ENCODE measurements at places on chromosomes 6 and 20. TPM values are rescaled to one million over a fixed set of nuclear protein-coding genes. Genes with fewer than 3 reads are reported as not detected.

DNA sequence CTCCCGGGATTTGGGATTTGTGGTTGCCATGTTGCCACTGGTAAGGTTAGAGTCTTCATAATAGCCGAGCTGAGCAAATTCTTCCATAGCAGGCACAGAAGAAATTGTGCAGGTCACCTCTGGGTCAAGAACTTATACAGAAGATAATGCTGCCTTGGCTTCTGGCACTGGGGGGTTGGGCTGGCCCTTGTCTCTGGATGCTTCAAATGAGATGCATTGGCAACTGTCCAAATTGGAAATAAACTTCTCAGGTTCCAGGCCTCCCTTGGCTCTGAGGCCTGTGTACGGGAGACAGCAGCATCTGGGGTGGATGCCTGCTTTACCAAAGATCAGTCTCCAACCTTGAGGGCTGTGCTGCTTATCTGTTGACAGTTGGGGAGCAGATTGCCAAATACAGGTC, 26.2 kb downstream of the MYO6 start:
- DNase-seq: no peak

DNA sequence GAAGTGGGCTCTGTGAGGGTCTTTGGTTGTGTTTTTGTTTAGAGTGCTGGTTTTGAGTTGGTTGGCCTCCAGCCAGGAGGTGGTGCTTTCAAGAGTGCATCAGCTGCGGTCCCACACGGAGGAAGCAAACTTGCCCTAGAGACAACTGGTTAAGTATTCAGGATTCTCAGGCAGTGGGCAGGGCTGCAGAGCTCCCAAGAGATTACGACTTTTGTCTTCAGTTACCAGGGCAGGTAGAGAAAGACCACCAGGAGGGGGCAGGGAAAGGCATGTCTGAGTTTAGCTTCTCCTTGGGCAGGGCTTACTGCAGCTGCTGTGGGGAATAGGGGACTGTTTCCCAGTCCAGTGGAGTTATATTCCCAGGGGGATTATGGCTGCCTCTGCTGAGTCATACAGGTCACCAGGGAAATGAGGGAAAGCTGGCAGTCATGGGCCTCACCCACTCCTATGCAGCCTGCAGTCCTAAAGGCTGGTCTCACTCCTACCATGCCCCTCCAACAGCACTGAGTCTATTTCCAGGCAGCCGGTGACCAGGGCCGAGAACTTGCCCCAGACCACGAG, 64.3 kb downstream of the TTI1 start:
- no peak for DNase-seq

DNA sequence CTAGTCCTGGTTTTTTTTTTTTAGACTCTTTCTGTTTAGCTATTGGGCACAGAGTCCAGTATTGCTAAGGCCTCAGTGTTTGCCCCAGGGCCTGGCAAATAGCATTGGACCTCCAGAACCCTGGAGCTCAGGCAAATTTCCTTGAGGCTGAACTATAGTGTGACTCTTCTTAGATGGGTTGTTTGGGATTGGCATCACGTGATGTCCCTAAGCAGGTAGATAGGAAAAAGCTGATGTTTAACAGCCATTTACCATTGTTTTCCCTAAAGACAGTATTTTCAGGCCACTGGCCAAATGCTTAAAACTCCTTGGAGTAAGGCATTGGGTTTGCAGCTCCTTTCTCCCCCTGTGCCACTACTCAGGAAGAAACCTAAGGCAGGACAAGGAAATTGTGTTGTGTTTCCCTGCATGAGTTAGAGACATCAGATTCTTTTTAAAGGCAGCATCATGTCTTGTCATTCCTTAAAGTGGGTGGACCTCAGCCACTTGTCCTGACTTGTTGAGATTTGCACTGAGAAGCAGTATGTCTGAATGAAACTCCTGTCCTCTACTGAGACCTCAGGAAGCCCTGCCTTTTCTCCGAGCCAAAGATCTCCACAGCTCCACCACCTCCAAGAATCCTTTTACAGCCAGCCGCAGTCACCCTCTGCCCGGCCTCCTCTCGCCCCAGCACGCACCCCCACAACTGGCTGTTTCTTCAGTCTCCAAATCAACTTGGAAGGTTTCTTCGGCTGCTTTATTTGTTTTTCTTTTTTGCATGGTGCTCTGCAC, 46.2 kb upstream of the RNF144B start:
- no peak for DNase-seq

KLC4 gene
- total RNA-seq: 16.2 TPM

GTSF1L gene
- total RNA-seq: not detected

LZTS3 gene
- total RNA-seq: 8.1 TPM

CST7 gene
- 7.7 TPM for total RNA-seq

DNA sequence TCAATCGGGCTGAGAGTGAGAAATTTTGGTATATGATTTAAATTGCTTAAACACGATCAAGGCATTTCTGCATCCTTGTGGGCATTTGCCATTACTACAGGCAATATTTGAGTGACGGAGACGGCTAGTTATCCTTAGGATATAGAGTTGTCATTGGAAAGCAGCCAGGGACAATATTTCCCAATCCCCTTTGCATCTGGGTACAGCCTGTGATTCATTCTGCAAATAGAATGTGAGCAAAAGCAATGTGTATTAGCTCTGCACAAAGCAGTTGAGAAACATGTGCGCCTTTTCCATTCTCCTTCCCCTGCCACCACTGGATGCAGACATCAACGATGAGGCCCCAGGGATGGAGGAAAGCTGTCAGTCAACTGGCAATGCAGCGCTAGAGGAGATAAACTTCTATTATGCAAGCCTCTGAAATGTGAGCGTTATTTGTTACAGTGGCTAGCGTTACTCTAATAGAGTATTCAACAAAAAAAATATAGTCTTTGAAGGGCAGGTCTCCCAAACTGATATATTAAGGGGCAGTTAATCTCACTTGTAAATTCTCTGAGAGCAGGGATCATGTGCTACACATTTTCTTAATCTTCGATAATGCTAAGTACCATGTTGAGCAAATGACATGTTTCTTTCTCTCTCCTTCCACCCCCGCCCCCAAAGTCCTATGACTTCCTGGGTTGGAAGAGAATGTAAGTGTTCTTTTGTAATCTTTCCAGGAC, 37.1 kb upstream of the NCOA3 start:
- peak; percentile 31 for DNase-seq

GRCh38 chr6:13004601-13005000, 288.0 kb downstream of the PHACTR1 start:
- DNase-seq: no peak

DNA sequence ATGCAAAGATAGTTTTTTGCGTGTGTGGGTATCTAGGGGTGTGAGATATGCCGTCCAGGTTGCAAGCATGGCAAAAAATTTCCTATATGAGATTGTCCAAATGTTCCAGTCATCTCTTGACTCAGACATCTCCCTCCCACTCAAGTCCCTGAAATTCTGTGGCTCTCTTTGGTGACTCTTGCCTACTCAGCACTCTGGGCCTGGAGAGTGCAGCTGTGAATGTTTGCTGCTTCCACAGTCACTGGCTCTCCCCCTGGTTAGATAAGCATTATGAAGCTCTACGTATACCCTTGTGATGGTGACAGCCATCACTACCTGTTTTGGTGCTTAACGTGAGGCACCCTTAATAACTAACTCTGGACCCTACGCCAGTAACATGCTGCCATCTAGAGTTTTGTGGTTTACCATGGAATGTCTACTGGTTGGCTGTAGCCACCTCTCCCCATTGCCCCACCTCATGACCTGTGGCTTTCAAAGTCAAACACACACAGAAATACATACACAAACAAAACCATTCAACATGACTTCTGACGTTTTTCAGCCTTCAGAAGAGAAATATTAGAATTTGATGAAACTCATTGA, 621.9 kb upstream of the CITED2 start:
- no peak for DNase-seq

ADTRP gene
- total RNA-seq: 0.31 TPM

GRCh38 chr20:23971310-23971709, 17.3 kb downstream of the GGTLC1 start:
- DNase-seq: no peak

DNA sequence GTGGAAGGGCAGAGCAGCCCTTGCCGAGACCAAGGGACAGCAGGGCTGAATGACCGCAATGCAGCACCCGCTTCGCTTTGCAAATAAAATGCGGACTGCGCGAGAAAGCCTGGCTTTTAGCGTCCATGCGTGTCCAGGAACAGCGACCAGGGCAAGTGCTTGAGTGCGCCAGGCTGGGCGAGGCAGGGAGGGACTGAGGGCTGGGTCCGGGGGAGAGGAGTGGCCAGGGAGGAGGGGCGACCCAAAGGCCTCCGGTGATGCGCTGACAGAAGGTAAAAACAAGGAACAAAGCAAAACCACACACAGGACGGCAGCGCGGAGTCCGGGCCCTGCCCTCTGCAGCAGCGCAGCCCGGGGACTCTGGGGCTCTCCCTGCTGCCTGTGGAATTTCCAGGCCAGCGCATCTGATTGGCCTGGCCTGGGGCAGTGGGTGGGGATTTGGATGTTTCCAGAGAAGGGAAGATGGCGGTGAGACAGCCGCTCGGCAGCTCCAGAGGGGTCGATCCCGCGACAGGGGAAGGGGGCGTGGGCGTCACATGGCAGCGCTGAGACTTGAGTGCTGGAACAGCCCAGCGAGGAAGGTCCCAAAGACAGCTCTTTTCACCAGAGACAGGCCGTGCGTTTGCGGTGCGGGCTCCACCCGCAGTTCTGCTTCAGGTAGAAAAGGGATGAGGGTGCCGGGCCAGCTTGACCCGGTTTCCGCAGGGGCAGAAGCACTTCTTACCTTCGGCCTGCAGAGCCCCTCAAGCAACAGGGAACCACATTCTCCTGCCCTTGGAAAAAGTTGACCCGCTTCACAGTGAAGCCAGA, 51.8 kb downstream of the SSR1 start:
- peak; percentile 44 for DNase-seq

DNA sequence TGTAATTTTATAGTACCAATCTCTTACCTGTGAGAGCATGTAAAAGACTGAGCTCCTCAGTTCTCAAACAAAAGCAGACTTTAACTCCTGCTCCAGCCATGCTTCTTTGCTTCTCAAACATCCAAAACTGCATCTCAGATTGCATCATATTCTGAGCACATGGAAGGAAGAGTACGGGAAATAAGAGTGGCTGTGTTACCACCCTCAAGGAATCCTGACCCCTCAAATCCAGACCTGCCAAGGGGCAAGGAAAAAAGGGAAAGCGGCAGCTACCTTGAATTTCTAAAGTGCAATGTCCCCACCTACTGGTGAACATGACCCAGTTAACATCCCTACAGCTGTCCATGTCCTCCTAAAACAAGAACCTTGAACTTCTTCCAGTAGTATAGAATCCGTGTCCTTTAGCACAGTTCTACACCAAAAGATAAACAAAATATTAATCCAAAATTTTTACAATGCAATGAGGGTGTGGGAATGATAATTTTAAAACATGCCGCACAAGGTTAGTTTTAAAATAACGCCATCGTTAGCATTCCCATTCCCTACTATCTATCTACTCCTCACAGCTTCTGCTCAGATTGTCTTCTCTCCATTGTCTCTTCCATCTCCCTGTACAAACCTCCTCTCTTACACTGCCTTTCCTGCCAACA, 34.1 kb upstream of the HLA-DQB1 start:
- no peak for DNase-seq

DNA sequence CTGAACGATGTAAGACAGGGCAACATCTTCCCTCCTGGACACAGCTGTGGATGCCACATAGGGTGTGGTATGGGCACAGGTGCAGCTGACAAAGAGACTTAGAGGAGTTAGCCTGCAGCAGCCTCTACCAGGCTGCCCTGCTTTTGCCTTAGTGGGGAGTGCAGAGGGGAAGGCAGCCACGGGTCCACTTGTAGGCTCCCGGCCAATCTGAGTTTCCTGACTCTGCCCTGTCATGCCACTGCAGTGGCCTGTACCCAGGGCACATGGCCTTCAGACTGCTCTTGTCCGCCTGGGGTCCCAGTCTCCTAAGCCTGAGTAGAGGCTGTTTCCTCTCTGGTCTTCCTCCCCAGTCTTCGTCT, 17.1 kb upstream of the CST9L start:
- DNase-seq: no peak

COL11A2 gene
- total RNA-seq: 0.46 TPM

DNA sequence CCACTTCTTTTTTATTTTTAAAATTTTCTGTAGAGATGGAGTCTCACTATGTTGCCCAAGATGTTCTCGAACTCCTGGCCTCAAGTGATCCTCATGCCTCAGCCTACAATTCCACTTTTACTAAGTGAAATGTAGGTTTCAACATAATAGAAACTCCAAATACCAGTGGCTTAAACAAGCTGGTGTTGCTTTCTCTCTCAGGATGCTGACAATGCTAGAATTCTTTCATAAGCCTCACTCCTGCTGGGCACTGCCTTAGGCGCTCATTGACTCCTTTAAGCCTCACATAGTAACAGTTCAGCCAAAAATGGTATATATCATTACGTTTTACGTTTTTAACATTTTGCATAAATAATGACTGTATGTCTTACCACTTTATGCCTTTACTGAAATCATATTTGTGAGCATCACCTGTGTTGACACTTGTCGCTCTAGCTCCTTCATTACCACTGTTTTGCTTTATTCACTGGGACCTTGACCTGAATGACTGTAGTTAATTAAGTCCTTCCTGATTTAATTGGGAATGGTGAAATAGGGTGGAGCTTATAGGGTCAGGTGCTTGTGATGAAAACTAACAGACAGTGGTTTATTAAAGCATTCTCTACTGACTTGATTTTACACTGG, 3.9 kb upstream of the CST9 start:
- DNase-seq: no peak

DNA sequence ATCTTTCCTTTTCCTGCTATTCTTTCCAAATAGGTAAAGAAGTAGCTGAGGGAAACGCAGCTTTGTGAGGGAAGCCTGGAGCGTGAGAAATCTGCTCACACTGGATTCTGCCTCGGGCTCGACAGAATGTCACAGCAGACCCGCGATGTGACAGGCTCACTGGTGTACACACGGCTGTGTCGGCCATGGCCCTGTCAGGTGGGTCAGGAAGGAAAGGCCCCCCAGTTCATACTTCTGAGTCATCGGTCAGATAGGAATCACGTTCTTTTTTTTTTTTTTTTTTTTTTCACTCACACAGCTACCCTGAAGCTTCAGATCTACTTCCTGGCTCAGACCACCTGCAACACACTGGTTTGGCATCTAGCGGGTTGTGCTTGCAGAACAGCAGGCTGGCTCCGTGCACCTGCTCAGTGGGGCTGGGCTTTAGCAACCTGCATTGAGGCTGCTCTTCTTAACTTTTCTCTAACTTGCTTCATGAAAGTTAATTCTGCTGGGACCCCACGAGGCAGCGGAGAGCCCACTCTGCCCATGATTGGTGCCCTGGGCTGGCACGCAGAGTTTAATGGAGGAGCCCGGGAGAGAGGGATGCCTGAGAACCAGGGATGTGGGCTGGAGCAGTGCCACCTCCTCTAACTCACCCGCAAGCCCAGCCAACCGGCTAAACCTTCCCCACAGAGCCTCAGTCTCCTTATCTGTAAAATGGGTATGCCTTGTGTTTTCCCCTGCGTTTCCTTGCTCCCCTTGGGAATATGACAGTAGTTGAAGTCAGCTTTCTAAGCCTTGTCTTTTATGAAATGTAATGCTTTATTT, 61.5 kb upstream of the FNDC1 start:
- no peak for DNase-seq

DNA sequence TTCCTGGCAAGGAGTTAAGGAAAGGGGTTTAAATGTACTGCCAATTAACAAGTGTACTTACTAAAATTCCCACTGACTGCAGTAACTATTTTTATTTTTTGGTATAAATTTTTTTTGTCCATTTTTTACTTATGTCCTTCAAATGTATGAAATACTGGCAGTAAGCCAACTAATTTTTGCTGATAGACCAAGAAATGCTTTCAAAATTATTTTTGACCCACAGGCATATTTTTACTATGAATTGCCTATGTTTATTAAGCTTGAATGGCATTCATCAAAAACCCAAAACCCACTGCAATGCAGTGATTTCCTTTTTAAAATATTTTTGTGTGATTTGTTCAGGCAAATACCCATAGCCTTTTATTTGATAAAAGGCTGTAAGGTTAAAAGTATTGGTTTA, 560.1 kb downstream of the UTRN start:
- no peak for DNase-seq

- DNase-seq: peak; percentile 24
These were observed 319.7 kb upstream of the TCF21 start for GRCh38 chr6:133568970-133569889.

Measured in omental fat pad (tissue), 4 donors.